ENCODE measurements at places on chromosomes 5 and 9. TPM values are rescaled to one million over a fixed set of nuclear protein-coding genes. Genes with fewer than 3 reads are reported as not detected.

Gene NDST1
- 0.29 TPM for polyA plus RNA-seq

Gene PCDHA9
- polyA plus RNA-seq: not detected

GRCh38 chr5:179260324-179261070 lies 84.8 kb downstream of the ADAMTS2 start:
- no peak for DNase-seq

DNA sequence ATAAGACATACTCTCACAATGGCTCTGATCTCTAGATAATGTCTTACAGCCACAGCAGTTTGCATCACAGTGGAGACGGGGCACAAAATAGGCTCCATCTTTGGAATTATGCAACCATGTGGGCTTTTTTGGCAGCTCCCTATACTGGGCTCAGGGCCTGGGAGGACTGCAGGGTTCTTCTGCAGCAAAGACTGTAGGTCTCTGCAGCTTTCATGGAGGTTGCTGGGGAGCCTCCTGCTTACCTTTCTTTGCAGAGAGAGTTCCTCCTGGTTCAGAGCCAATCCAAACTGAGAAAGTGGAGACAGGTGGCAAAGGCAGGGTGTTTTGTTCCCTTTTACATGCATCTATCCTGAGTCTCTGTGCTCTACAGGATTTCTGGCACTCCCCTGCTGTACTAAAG lies 558.0 kb downstream of the TLR4 start:
- no peak for DNase-seq

DNA sequence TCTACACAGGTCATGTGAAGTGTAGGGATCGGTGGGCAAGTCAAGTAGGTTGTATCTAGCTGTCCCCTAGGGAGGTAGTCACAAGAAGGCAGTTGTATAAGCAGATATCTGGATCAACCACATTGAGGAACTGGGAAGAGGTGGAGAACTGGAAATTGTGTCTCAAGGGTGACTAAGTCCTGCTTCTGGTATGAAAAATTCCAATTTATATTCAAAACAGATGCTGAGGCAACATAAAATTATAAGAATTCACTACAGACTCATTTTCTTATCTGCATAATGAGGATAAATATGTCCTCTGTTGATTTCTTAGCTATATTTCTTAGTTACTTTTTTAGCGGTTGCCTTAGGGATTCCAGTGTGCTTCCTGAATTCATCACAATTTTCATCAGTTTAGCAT lies 46.8 kb downstream of the GALNT12 start:
- DNase-seq: no peak

- DNase-seq: no peak
Measured at GRCh38 chr9:69120380-69121154, 53.5 kb upstream of the TJP2 start.

GRCh38 chr5:142048272-142048671 lies 35.4 kb upstream of the GNPDA1 start:
- no peak for DNase-seq

- no peak for DNase-seq
Measured at GRCh38 chr9:78677326-78677725, 380.4 kb downstream of the PSAT1 start.

DNA sequence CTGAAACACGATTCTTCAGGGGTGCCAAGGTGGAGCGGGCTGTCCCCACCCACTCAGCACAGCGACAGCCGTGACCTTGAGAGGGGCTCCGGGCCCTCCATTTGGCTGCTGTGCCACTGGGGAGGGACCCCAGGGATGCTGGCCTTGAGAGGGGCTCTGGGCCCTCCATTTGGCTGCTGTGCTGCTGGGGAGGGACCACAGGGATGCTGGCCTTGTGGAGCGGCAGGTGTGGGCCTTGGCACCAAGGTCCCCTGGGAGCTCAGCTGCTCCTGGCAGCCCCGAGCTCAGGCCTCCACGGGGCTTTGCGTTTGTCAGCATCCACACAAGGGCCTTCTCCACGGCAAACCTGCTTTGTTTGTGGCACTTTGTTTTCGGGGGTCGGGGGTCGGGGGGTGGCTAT lies 137.6 kb upstream of the LPCAT1 start:
- no peak for DNase-seq

GRCh38 chr9:131087354-131087893 lies 8.9 kb upstream of the AIF1L start:
- no peak for DNase-seq

DNA sequence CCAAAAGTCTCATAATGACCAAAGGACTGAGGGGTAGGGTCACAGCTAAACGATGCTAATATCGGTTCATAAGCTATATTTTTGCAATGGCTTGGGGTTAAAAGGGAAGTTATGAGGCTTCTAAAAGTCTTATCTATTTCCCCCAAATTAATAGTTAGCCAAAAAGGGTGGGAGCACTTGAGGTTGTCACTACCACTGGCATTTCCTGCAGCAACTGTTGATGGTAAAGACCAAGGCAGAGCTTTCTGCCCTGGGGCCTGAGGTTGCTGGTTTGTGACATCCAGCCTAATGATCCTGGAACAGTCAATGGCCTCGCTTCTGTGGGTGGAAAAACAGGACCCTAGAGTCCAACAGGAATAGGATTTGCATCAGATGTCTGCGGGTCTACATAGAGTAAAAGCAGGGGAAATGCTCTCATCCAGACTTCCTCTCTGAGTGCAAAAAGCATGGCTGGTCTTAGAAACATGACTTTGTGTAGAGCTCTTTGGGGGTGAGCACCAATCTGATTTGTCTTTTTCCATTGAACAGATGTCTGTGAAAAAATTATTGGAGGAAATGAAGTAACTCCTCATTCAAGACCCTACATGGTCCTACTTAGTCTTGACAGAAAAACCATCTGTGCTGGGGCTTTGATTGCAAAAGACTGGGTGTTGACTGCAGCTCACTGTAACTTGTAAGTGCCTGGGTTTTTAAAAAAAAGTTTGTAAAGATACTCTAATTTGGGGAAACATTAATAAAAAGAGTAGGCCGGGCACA lies 2.7 kb downstream of the GZMA start:
- DNase-seq: no peak

DNA sequence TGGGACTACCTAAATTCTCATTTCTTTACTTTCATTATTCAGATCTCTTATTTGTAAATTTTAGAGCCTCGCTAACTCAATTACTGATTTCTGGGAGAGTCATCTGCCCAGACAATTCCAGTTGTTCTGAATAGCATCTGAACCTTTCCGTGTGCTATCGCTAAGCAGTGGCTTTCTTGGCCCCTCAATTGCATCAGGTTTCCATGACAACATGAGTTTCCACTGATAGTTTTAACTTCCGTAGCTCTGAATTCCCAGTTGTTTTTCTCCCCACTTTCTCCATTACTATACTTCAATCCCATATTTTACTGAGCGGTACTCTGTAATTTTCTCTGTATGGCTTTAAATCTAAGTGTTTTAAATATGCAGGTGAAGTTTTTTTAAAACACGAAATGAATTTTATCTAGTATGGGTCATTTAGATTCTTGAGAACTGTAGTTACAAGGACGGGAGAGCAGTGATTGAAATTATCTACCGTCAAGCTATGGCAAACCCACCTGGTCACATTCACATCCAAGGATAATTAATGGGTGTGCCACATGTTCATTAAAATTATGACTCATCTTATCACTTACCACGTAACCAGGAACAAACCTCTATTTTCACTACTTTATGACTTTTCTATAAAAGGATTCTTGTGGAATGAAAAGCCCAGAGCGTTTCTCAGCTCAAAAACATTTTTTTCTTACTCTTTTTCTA lies 223.5 kb upstream of the PCSK5 start:
- DNase-seq: no peak

- DNase-seq: no peak
Measured at GRCh38 chr5:34484216-34484920, 171.8 kb upstream of the RAI14 start.
